ENCODE measurements at places on chromosomes 13 and 19.
A peak's percentile ranks its signal among the peaks of the same experiment; 100 is the strongest.

DNA sequence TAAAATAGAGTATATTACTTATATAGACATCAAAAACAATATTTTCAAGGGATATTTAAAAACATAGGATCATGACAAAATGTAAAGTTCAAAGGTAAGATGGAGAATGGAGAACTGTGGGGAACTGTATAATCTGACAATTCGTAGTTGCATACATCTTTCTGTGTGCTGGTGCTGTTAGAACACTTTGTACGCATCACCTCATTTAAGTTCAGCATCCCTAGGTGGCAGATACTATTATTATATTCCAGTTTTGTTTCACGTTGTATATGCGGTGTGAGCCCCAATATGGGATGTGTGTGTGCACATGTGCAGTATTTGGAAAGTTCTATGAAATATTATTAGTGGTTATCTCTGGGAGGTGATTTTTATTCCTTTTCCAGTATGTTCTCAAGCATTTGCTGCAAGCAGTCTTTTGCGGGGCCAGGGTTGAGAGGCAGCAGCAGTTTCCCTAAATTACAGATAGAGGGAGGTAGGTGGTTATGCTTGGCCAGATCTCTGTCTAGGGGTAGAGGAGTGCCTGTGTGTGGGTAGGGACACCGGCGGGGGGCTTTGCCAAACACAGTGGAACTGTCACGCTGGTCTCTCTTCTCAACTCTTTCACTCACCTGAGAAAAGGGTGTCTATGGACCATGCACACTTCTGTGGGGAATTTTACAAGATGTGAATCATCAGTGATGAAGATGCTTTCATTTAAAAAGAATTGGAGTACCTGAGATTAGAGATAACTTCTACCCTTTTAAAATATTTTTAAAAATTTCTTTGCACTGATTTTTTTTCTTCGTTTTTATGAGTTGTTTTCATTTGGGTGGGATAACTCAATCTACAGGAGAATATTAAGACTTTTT, 55.6 kb upstream of the ALOX5AP start:
- DNase-seq = peak; percentile 73

GRCh38 chr13:40680659-40681323, 14.3 kb upstream of the FOXO1 start:
- no peak for DNase-seq

GRCh38 chr19:18731562-18732008, 48.1 kb downstream of the CRTC1 start:
- DNase-seq = no peak

GRCh38 chr13:98595134-98595533, 18.2 kb upstream of the STK24 start:
- no peak for DNase-seq

DNA sequence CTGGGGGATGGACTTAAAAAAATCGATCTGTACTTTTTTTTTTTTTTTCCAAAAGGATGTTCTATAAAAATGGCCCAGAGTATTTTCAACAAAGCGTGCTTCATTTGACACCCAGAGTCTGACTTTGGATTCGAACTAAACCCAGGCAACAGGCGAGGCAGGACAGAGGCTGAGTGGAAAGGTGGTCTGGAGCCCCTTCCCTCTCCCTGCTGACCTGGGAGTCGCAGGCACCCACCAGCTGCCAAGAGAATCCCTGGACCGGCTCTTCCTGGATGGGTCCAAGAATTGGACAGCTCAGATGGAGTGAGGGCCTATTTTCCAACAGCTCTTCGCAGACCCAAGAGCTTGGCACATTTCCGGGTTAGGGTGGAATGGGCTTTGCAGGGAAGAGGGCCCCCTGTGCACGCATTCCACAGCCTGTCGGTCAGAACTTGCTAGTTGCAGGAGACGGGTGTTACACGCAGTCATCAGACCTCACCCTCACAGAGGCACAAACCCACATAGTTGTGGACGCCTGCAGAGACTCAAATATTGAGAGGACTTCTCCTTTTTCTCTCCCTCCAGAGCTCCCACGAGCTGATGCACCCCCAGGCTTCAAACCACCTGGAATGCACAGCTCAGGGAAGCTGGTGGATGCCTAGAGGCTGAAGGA, 15.2 kb downstream of the KCTD15 start:
- DNase-seq = no peak

- DNase-seq = peak; percentile 68
Measured at GRCh38 chr19:13430790-13431582, 75.3 kb downstream of the CACNA1A start.

GRCh38 chr13:33722216-33722915, 95.6 kb upstream of the RFC3 start:
- no peak for DNase-seq

DNA sequence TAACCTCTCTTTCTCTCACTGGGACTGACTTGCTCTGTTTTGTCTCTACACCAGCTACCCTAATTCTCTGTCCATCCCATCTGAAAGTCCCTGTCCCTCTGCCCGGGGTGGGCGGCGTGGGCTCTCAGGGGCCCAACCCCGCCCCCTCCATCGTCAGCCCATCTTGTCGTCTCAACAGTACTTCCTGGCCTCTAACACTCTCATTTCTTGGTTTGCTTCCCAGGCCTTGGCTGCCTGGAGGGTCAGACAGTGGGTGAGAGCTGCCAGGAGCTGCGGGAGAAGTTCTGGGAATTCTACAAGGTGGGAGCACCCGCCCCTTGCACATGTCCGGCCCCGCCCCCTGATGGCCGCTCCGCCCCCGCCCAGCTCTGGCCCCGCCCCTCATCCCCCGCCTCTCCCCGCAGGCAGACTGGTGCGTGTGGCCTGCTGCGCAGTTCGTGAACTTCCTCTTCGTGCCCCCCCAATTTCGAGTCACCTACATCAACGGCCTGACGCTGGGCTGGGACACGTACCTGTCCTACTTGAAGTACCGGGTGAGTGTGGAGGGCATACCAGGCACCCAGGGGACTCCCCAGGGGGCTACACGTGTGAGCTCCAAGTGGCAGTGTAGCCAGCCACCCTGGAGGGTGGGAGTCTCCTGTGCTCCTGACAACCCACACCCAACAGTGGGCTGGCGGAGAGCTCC, 1.7 kb downstream of the MPV17L2 start:
- DNase-seq = peak; percentile 60

GRCh38 chr13:101875717-101876393, 423.4 kb downstream of the ITGBL1 start:
- DNase-seq = no peak

- no peak for DNase-seq
Measured at GRCh38 chr19:56110515-56111448, 10.3 kb downstream of the ZNF787 start.

DNA sequence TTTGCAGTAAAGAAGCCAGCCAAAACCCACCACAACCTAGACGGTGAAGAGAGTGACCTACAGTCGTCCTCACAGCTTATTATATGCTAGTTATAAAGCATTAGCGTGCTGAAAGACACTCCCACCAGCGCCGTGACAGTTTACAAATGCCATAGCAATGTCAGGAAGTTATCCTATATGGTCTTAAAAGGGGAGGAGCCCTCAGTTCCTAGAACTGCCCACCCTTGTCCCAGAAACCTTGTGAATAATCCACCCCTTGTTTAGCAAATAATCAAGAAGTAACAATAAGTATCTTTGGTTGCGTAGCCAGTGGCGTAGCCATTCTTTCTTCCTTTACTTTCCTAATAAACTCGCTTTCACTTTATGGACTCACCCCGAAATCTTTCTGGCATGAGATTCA, 227.9 kb upstream of the ARGLU1 start:
- DNase-seq = no peak

DNA sequence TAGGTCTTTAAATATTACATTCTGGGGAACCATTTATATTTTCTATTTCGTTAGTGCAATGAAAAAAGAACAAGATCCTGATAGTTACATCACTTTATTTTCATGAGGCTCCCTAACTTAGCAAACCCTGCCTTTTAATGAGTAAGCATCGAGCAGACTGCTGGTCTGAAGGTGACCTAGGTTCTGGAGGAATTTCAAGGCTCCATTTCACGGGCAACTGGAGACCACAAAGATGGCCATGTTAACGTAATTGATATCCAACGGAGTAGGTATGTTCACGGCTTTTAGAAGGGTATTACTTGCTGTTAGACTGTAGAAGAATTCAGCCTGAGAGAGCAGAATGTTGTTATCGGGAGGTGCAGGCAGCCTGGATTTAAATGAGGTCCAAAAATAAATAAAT, 1597.6 kb downstream of the EFNB2 start:
- no peak for DNase-seq

- DNase-seq = peak; percentile 45
Measured at GRCh38 chr19:55216461-55217198, 7.3 kb upstream of the PTPRH start.

GRCh38 chr13:45289936-45290563, 50.9 kb downstream of the TPT1 start:
- DNase-seq = no peak

- no peak for DNase-seq
Measured at GRCh38 chr19:33659835-33660234, 38.1 kb downstream of the CHST8 start.

GRCh38 chr19:48473161-48473966, 4.2 kb downstream of the CYTH2 start:
- DNase-seq = no peak

DNA sequence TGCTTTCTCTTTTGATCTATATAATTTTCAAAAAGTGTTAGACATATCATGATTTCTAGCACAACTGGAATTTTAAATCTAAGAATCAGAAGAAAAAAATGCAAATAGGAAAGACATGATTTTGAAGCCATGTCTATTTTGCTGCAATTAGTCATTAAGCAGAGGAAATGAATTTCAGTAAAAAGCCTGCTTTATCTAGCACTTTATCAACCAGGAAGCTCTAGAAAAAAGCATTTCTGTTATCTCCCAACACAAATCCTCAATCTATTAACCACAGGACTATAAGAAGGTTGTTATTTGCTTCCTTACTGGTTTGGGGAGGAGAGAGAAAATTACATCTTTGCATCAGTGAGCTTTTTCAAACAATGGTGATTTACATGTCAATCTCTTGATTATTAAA, 716.7 kb downstream of the DIAPH3 start:
- no peak for DNase-seq

- no peak for DNase-seq
Measured at GRCh38 chr19:35134601-35135242, at the start of gene LGI4. TSS of gene LGI4 (minus strand) at chr19:35135059. CDS start at chr19:35134680, 379 bp downstream.

GRCh38 chr13:49146950-49147355, 73.2 kb upstream of the MLNR start:
- no peak for DNase-seq

GRCh38 chr19:46000491-46001246, 5.4 kb downstream of the CCDC61 start:
- DNase-seq = peak; percentile 58

GRCh38 chr13:100451923-100452322, 136.7 kb downstream of the GGACT start:
- DNase-seq = no peak

- no peak for DNase-seq
Measured at GRCh38 chr13:75660694-75661093, 24.6 kb downstream of the LMO7 start.

DNA sequence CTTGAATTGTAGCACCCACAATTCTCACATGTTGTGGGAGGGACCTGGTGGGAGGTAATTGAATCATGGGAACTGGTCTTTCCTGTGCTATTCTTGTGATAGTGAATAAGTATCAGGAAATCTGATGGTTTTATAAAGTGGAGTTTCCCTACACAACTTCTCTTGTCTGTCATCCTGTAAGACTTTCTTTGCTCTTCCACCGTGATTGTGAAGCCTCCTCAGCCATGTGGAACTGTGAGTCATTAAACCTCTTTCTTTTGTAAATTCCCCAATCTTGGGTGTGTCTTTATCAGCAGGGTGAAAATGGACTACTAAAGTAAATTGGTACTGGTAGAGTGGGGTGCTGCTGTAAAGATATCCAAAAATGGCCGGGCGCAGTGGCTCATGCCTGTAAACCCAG, 215.6 kb downstream of the LIG4 start:
- DNase-seq = no peak

DNA sequence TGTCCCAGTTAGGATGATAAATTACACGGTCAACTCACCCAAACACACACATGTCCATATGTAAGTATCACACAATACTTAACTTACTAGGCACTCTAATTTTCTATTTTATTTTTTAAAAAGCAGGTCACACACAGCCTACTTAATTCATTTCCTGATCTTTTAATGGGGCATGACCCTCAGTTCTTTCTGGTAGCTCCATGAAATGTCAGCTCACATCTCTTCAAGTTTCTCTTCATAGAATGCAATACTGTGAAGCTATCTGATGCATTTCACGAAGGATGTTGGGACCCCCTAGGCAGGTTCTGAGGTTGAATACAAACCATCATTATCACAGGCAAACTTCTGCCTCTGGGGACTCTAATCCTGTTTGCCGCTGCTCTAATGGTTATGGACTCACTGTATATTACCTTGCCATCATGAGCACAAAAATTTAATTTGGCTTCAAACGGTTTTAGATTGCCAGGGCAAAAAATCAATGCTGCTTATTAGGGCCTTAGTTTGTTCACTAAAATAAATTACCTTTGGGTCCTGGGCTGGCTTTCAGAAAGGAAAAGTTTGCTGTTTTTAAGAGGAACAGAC, 16.1 kb upstream of the DHRS12 start:
- no peak for DNase-seq

GRCh38 chr19:1270213-1270853, 1.2 kb downstream of the CIRBP start:
- DNase-seq = peak; percentile 52

DNA sequence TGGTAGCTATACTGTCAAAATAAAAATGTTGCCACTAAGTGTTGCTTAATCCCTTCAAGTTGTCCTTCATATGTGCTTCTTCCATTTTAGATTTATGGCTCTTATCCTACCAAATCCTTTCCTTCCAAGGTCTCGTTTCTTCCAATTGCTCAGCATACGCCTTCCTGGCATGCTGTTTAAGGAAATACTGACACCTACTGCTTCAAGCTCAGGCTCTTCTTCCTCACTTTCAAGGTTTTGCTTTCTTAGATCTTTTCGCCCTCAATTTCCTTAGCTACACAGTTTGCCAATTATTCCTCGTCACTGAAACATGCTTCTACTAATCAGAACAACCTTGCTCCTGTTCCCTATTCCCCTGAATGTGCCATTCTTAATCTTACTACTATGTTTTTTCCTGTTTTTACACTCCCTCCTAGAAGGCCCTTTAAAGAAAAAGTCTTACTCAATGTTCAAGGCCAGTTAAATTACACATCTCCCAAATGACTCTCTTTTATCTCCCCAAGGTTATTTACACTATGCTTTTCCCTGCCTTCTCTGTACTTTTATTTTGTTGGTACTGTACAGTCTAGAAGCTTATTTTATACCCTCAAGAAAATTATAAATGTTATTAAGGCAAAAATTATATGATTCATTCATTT, 343.1 kb downstream of the MZT1 start:
- DNase-seq = no peak

- peak; percentile 2 for DNase-seq
Measured at GRCh38 chr19:53102206-53102755, 941 bp downstream of the ZNF160 start.

GRCh38 chr13:42395086-42395821, 123.3 kb downstream of the AKAP11 start:
- DNase-seq = no peak

DNA sequence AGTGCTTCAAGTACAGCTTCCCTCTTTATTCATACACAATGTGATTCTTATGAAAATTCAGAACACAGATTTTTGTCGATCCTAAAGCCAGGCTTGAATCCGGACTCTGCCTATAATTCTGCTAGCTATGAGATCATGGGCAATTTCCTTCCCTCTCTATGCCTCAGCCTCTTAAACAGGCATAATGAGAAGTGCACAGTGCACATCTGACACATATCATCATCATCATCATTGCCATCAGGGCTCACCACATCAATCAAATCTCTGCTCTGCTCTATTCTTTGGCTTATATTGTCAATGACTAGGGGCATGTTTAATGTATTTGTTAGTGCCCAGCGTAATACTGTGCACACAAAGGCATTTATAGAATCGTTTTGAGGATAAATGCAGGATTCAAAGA, 269.1 kb downstream of the ABCC4 start:
- no peak for DNase-seq

GRCh38 chr13:91242652-91243051, 104.8 kb upstream of the MIR17HG start:
- DNase-seq = no peak

All from NAMALWA (cell line).